ENCODE measurements at places on chromosomes 1 and 21.

DNA sequence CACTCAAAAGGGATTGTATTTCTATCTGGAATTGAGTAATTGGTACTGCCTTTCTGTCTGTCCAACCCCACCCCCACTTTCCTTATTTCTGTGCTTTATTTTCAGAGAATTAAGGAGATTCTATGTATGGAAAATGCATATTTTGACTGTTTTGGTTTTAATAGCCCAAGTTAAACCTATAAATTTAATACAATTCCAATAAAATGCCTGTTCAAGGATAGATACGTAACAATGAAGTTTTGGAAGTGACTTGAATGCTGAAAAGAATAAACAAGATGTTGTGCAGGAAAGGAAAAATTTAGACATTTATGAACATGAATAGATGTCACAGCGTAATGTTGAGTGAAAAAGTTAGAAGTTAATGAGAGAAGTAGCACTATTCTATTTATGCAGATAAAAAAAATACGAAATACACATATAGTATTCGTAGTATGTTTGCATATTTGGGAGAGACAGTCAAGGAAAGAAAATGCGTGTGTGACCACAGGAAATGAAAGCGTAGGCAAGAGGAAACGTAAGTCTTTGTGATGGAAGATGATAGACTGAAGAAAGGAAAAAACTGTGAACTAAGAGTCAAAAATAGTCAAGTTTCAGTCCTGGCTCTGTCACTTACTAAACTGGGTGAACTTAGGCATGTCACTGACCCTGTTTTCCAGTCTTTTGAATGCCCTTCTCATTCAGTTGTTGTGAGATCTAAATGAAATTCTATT is 62.1 kb downstream of the MEF2D start:
- DNase-seq: no peak

DNA sequence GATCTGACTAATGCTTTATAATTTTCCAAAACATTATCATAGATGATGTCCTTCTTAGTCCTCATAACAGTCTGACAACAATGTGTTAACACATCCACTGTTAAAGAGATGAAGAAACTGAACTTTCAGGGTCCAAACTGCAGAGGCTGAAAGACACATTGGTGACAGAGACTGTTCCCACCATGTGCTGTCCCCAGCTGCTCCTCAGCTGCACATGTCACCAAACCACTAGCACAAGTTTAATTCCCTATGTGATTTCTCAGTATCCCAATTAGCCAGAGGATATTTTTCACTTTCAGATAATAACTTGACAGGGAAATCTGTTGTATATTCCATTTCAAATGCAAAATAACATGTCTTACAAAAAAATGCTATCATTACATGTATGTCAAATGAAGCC is 24.6 kb downstream of the LAMC2 start:
- DNase-seq: no peak

GRCh38 chr1:228337711-228338520 is 68.7 kb downstream of the TRIM11 start:
- DNase-seq: no peak

- no peak for DNase-seq
Measured at GRCh38 chr1:175364424-175365076, 172.0 kb upstream of the KIAA0040 start.

GRCh38 chr21:20351138-20351537 is 647.1 kb upstream of the NCAM2 start:
- no peak for DNase-seq

GRCh38 chr1:172179918-172180317 is 240.6 kb upstream of the C1orf105 start:
- DNase-seq: no peak

DNA sequence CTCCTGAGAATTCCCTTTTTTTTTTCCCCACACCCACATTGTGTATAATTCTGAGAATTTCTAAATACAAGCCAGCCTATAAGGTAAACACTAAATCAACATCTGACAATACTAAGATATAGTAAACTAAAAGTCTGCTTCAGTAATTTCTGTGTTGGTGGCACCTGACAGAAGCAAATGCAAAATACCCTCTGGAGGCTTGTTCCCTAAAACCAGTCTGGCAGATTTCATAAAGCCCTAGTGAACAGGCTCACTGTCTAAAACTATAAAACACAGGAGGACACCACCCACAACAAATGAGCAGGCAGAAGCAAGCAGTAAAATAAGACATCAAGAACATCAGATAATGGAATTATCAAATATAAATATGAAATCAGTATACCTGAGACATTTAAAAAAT is 11.5 kb downstream of the TRIM33 start:
- no peak for DNase-seq

GRCh38 chr1:29991025-29991424 is 732.4 kb downstream of the MATN1 start:
- no peak for DNase-seq

- no peak for DNase-seq
Measured at GRCh38 chr1:184218458-184219075, 167.0 kb downstream of the TSEN15 start.

GRCh38 chr1:45026446-45026845 is 14.4 kb downstream of the UROD start:
- no peak for DNase-seq

DNA sequence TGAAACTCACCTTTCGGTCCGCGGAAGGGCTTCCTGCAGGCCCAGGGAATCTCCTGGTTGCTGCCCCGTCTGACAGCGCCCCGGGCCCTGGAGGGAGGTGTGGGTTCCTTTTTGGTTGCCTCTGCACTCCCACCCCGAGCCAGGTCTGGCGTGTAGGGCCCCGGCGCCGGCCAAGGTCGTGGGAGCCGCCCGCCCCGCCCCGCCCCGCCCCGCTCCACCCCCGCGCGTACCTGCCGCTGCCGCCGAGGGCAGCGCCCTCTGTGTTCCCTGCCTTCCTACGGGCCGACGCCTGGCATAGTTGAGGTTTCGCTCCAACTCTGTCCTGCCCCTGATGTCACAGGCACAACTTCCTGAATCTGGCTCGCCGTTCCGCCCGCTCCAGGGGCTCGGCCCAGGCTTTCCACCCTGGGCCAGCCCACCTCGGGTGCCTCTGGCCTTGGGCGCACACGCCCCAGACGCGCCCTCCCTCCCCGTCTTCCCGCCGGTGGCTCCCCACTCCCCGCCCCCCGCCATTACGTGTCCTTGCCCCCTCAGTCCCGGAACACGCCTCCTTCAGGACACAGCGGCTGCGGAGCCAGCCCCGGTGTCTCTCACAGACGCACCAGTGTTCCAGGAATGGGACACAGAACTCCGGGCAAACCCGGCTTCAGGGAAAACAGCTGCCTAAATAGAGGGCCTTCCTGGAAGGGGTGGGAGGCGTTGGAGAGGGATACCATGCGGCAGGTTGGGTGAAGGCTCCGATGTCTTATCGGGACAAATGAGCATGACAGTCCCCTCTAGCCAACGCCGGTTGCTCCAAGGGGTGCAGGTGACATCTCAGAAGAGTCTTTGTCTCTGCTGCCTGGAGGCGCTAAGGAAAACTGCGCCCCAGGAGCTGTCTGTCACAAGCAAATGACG is at the start of gene KIAA0040:
KIAA0040 (minus strand) TSS at position 147 of the 897 bp plus-strand sequence. CDS start 31,763 bp downstream, outside the sequence.
- DNase-seq: peak; percentile 46

- no peak for DNase-seq
Measured at GRCh38 chr1:206541236-206541833, 34.0 kb downstream of the RASSF5 start.

GRCh38 chr1:66266756-66267155 is 267.2 kb upstream of the SGIP1 start:
- DNase-seq: no peak

GRCh38 chr21:43031121-43031619 is 44.5 kb downstream of the CBS start:
- DNase-seq: no peak

DNA sequence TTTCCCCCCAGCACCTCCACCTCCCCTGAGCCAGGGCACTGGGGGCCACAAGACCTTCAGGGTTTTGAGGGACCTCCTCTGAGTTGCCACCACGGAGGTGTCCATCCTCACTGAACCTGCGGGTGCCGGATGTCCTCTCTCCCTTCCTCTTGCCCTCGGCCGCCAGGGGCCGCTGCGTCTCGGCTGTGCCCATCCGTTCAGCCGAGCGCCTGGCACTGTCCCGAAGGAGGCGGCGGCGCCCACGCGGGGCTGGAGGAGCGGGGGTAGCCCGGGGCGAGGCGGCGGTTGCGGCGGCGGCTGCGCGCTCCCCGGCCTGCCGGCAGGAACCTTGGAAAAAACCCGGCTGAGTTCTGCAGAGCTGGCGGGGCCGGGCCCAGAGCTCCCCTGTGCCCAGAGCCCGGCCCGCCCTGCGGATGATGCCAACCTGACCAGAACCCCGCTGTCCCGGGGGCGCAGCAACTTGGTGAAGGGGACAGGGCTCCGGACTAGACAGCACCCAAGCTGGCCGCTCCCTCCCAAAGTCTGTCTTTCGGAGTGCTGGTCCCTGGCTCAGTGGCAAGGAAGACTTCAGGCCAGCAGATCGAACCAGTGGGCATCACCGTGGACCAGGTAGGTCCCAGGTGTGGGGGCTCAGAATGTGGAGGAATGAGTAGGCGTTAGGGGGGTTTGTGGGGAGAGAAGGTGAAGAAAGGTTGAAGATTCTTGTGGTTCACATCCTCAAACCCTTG is 3.7 kb upstream of the PPM1J start:
- peak; percentile 64 for DNase-seq

GRCh38 chr1:221583465-221583864 is 158.4 kb downstream of the DUSP10 start:
- DNase-seq: no peak

- no peak for DNase-seq
Measured at GRCh38 chr1:101406681-101407080, 169.9 kb downstream of the S1PR1 start.

DNA sequence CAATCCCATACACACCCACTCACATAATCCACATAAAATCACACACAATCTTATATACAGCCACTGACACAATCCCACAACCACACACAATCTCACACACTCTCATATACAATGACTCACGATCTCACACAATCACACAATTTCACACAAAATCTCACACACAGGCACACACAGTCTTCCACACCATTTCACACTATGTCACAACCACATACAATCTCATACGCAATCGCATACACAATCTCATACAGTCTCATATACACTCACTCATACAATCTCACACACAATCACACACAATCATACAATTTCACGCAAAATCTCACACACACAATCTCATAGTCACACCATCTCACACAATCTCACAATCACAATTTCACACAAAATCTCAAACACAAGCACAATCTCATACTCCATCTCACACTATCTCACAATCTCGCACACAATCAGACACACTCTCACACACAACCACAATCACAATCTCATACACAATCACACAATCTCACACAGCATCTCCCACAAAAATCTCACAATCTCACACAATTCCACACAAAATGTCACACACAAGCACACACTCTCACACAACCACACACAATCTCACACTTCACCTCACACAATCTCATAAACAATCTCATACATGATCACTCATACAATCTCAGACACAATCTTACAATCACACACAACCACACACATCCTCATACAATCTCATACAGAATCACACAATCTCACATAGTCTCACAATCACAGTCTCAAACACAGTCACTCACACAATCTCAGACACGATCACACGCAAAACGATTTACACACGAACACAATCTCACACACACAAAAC is 18.5 kb downstream of the CASZ1 start:
- DNase-seq: no peak

DNA sequence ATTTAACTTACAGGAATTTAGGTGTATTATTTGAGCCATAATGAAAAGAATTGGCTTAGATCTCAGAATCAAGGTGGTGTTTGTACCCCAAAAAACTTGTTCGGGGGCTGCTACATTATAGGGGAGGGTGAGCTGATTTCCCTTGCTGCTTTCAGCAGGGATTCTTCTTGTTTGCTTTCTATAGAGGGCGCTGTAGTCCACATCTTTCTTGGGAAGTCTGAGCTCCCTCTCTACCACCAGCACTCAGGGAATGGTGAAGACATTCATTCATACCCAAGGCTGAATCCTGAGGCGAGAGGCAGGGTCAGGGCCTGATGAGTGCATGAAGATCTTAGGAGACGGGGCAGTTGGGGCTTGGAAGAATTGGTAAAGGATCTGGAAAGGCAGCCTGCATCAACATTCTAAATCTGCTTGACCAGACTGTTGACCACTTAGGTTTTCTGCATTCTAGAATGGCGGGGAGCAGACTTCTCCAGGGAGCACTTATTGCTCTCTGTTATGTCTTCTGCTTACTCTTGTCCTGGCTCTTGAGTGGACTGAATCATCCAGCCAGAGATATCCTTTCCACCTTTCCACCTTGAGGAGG is 18.9 kb downstream of the SPATA46 start:
- DNase-seq: no peak

DNA sequence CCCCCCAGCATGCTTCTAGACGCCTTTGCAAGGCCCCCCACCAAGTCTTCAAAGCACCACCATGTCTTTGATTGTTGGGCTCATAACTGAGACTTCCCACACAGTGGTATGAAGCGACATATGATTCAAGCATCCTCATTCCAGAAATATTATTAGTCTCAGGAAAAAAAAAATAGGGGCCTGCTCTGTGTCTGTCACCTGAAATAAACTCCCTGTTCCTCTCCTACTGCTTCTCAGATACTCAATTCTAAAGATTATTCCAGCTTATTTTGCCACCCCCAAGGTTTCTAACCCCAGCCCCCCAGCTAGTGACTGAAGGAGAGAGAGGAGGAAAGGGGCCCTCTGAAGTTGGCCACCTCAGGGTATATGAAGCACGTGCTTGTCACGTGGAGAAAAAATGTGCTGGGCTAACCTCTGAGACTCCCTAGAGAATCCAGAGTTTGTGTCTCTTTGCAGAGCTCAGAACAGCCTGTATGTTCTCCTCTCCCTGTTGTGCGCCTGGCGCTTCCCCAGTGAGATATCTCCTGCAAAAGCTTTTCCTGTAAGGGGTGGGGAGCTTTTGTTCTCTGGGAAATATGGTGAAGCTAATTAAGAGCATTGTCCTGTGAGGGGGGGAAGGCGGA is 35.9 kb upstream of the RASAL2 start:
- no peak for DNase-seq

GRCh38 chr1:167538657-167539056 is 14.9 kb downstream of the CREG1 start:
- DNase-seq: no peak

DNA sequence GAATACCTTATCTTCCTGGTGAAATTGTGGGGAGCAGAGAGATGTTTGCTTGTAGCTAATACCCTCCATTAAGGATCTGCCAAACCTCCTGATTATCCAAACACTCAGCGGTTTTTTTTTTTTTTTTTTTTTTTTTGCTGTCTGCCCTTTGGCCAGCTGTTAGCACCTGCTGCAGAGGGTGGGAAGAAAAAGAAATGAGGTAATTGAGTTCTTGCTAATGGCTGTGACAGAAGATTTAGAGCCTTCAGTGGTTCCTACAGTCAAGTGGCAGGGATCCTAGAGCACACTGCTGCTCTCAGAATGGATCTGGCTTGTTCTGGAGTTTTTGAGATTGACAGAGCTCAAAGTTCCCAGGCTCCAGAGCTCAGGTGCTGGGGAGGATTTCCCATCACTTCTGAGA is 342.5 kb downstream of the DISC1 start:
- DNase-seq: no peak

DNA sequence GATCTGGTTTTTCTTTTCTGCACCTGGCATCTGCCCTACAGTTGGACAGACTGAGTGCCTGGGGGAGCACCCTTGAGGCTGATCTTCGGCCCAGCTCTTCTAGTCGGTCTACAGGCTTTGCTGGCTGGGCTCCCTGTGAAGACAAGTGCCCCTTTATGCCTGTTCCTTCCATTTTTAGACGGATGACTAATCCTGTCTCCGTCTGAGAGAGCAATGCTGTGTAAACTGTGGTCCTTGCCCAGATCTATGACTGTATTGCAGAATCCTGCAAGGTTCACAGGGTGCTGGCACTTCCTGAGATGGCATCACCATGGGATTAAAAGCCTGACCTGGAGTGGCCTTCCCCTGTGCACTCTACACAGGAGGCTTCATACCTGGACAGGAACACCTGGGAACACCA is 47.6 kb upstream of the SAMD13 start:
- no peak for DNase-seq

All from activated T-cell treated with anti-CD3 and anti-CD28 coated beads for 24 hours (primary cell).